Non-pigmented ciliary epithelial cell (primary cell): ENCODE measurements at places on chromosomes 1 and 21.

DNA sequence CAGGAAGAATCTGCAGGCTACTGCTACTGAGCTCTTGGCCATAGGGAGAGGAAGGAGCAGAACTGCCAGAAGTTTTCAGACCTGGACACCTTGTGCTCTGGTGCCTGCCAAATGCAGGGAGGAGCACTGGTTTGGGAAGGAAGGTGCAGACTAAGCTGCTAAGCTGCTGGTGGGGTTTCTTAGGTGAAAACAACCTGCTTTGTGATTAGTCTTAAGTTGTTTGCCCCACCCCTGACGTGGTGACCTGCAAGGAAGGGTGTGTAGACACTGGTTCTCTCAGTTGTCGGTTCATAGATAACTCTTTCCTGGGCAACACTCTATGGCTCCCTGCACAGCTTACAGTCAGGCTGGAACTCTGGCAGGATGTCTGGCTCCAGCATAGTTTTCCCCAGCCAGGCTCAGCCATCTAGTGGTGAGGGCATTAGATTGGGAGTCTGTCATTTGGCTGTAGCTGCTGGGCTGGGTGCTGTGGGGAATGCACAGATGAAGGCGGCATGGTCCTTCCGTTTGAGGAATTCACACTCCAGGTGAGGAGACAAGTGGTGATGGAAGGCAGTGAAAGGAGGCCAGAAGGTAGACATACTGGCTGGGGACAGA lies 10.3 kb upstream of the S100A10 start:
- no peak for DNase-seq

- DNase-seq: no peak
Observed at GRCh38 chr1:64505232-64505943, 35.5 kb downstream of the CACHD1 start.

DNA sequence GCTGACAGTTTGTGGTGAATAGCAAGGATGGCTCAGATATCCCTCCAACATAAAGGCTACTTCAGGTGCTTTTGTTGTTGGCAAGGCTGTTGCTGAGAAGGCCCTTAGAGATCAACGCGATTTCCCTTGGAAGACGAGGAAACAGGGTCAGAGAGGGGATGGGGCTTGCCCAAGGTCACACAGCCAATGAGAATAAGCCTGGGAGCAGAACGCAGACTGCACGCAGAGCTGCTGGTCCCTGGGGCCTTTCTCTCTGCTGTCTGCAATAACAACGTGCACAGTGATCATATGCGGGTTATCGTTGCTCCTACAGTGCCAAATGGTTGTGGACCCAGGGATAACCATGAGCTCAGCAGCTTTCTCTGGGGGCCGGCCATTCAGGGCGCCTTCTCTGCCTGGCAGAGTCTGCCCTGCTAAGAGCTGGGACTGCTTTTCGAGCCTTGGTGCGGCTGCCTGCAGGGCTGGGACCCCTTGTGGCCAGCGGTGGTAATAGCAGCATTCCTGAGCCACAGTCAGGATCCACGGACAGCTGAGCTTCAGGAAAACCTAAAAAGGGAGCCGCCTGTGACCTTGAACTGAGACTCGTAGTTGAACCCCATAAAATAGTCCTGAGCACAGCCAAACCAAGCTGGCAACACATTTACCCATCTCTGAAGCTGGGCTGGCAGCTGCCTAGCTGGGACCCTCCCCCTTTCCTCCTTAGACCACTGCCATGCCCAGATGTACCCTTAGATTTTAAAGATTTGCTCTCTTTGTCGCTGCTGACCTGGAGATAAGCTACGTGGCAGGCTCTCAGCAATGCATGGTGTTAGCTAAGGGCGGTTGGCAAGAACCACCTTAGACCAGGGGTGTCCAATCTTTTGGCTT lies 39.8 kb downstream of the HTR6 start:
- peak; percentile 36 for DNase-seq

- DNase-seq: no peak
Observed at GRCh38 chr1:30462826-30463425, 260.5 kb downstream of the MATN1 start.

DNA sequence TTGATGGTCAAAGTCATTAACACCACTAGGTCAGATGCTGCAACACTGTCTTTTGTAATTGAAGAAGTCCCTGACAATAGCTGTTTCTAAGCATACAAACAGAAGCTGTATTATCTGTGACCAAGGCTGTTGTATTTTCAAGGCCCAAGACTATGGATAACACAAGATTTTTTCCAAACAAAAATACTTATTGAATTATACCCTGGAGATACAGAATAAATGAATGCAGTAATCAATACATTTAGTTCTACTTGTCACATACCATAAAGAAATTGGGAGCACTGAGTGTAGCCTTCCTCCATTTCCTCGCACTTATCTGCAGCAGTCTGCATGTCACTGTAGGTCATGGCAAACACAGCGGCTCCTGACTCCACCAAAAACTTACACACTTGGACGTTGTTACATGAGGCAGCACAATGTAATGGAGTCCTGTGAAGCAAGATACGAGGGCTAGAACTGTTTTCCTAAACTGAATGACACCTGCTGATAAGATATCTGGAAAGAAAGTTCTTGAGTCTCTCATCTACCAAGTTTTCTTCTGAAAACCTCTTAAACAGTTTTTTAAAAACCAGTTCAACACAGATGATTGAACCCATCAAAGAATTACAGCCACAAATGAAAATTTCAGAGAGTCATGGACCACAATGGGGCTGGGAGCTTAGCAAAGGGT lies 56.9 kb downstream of the TP53BP2 start:
- no peak for DNase-seq

- DNase-seq: peak; percentile 26
Observed at GRCh38 chr1:175887981-175888428, 144.6 kb upstream of the TNR start.

- DNase-seq: no peak
Observed at GRCh38 chr1:20640183-20640597, 6.9 kb downstream of the PINK1 start.

GRCh38 chr1:245041058-245041698 lies 113.6 kb upstream of the KIF26B start:
- no peak for DNase-seq

- DNase-seq: no peak
Observed at GRCh38 chr1:180939073-180939710, 26.5 kb downstream of the KIAA1614 start.
